ENCODE measurements at places on chromosomes 7 and 10. TPM values are rescaled to one million over a fixed set of nuclear protein-coding genes. Genes with fewer than 3 reads are reported as not detected.

GRCh38 chr7:80249184-80249583, 114.6 kb downstream of the GNAI1 start:
- no peak overlapping the region for H3K27ac ChIP-seq
- DNase-seq, result no peak
- H3K36me3 ChIP-seq, result no peaks in the 10 kb centered on the region
- H3K27me3 ChIP-seq, result no peaks in the 10 kb centered on the region

DNA sequence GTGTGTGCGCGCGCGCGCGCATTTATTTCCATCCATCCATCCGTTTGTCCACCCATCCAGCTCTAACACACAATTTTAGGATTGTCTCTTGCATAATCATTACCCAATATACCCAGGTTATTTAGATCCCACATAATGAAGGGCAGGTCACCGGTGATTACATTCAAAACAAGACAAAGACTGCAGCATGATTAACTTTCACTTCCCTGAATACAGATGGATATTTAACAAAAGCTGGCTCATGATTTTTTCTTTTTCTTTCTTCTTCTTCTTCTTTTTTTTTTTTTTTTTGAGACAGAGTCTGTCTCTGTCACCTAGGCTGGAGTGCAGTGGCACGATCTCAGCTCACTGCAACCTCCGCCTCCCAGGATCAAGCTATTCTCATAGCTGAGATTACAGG, 86.2 kb downstream of the SH3PXD2A start:
- no peak overlapping the region for H3K27ac ChIP-seq
- no peak overlapping the region for H3K4me3 ChIP-seq
- H3K27me3 ChIP-seq, result no peaks in the 10 kb centered on the region
- DNase-seq, result no peak

DNA sequence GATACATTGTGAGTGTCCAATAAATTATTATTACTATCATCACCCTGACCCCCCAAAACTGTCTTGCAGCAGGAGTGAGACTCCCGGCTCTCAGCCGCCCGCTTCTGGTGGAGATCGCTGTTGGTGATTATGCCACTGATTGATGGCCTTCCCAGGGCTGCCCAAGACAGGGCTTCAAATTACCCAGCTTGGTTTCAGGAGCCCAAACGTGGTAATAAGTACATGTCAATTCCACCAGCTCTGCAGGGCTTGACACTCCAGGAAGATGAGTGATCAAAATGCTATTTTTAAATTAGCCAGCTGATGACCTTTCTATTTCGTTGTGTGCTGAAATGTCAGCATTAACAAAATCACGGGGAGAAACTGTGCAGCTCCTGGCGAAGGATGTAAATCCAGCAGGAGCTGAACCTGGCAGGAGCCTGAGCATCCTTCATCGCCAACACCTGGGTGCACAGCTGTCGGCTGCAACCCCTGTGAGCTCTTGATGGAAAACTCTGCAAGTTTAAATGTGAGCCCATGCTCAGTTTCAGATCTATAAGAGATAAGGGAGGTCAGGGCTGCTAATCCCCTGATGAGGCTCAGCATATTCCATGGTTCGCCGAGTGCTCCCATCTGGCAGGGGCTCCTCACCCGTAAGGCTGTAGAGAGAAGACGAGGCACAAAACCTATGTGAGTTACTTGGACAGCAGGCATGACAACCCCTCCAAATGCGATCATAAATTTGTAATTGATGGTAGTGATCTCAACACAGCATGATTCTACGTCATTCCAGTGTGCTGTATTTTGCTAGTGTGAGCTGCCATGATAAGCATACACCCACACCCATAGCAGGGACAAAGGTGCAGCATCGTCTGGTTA, 446.3 kb downstream of the TCERG1L start:
- no peak overlapping the region for H3K27ac ChIP-seq
- no peaks in the 10 kb centered on the region for H3K36me3 ChIP-seq
- no peak for DNase-seq
- H3K4me1 ChIP-seq, result no peaks in the 10 kb centered on the region

DNA sequence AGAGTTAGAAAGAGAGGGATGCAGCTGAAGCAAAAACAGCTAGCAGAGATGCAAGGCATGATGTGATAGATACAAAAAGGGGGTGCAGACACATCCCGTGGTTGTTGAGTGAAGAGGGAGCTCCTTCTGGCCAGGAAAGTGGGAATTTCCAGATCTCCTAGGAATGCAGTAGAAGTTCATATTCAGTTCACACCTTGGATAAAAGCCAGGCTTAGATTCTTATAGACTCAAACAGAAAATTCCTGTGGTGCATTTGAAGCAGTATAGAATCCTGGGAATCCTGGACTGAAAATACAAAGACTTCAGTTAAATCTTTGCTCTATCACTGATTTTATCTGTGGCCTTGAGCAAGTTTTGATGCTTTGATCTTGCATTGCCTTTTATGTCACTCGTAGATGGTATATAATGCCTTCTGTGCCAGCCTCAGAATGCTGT, 33.9 kb downstream of the SGPL1 start:
- H3K27me3 ChIP-seq, result no peaks in the 10 kb centered on the region
- no peaks in the 10 kb centered on the region for H3K4me1 ChIP-seq
- H3K36me3 ChIP-seq, result peaks cover 54% of the 10 kb centered on the region

DNA sequence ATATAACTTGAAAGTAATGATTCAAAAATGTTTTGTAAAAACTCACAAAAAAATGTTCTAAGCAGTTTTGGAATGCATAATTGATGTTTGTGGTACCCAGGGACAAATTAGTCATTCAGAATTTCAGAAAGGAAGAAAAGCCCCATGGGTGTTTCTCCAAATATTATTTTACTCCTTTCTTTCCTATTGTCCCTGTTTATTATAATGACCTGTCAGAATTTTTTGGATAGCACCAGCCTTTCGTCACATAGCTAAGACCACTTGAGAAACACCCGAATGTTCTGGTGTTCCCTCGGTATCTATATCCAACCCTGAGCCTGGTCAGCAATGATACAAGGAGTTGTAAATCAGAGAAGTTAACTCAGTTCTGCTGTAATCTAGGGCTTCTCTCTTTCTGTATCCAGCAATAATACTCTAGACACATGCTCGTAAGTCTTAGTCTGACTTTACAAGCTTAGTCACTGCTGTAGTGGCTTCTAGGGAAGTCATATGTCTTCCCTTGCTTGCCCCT, 64.8 kb upstream of the MEOX2 start:
- no peak for DNase-seq
- H3K4me1 ChIP-seq, result no peaks in the 10 kb centered on the region
- no peaks in the 10 kb centered on the region for H3K27me3 ChIP-seq

- DNase-seq, result no peak
- H3K27me3 ChIP-seq, result no peaks in the 10 kb centered on the region
- H3K4me1 ChIP-seq, result no peaks in the 10 kb centered on the region
- H3K4me3 ChIP-seq, result no peak overlapping the region
- H3K36me3 ChIP-seq, result no peaks in the 10 kb centered on the region
- no peak overlapping the region for H3K27ac ChIP-seq
These were observed 299.3 kb downstream of the GRM8 start for GRCh38 chr7:126953461-126953860.

GRCh38 chr10:91462423-91462822, 52.3 kb downstream of the HECTD2 start:
- no peaks in the 10 kb centered on the region for H3K4me1 ChIP-seq
- H3K4me3 ChIP-seq, result no peak overlapping the region
- peaks cover 23% of the 10 kb centered on the region for H3K36me3 ChIP-seq
- H3K27me3 ChIP-seq, result no peaks in the 10 kb centered on the region

DNA sequence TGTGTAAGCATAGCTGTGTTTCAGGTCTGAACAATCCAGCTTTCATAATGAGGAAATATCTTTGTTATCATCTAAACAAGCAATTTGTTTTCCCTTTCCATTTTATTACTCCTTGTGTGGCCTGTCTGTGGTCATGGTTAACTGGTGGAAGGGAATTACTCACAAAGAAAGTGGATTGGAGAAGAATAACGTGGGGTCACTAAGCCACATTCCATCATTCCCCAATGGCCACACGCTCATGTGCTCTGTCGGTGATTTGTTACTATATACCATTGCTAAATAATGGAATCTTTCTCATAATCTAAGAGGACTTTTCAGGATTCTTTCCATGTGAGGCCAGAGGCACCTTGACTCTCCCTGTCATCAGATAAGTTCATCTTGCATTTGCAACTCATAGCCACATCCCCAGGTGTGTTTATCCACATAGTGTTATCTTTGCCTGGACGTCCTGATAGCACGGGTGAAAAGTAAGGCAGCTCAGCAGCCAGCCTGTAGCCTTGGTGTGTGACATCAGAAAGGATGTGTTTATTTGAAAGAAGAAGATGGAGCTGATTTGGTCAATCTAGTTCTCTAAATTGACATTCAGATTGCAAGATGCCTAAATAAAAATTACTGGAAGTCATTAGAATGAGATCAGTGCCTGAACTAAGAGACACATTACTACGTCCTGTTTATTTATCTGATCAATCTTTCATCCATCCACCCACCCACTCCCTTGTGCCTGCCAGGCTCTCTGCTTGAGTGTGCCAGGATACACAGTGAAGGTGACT, 128.9 kb downstream of the CELF2 start:
- peaks cover 15% of the 10 kb centered on the region for H3K4me1 ChIP-seq
- no peak overlapping the region for H3K4me3 ChIP-seq
- no peaks in the 10 kb centered on the region for H3K27me3 ChIP-seq
- no peak for DNase-seq
- H3K36me3 ChIP-seq, result peaks cover 13% of the 10 kb centered on the region

DNA sequence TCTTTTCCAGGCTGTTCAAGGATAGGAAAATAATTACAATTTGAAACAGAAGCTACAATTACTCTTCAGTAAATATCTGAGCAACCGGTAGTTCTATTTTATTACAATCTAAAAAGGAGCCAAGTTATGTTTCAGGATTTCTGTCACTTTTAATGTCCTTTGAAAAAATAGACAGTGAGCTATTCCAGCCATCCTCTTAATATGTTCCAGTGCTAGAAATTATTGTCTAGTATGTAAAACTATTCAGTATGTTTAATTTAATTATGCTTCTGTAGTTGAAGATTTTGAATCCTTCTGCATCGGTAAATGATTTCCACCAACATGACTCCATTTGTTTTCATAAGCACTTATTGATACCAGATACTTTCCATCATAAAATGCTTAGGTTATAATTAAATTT, 129.6 kb upstream of the SEMA3D start:
- no peak overlapping the region for H3K27ac ChIP-seq
- no peaks in the 10 kb centered on the region for H3K36me3 ChIP-seq
- H3K4me3 ChIP-seq, result no peak overlapping the region
- no peak for DNase-seq
- no peaks in the 10 kb centered on the region for H3K27me3 ChIP-seq
- H3K4me1 ChIP-seq, result no peaks in the 10 kb centered on the region

GRCh38 chr10:18760836-18761235, 101.6 kb downstream of the ARL5B start:
- no peak overlapping the region for H3K27ac ChIP-seq
- no peaks in the 10 kb centered on the region for H3K27me3 ChIP-seq
- no peaks in the 10 kb centered on the region for H3K4me1 ChIP-seq
- no peak for DNase-seq
- H3K36me3 ChIP-seq, result no peaks in the 10 kb centered on the region
- no peak overlapping the region for H3K4me3 ChIP-seq

DNA sequence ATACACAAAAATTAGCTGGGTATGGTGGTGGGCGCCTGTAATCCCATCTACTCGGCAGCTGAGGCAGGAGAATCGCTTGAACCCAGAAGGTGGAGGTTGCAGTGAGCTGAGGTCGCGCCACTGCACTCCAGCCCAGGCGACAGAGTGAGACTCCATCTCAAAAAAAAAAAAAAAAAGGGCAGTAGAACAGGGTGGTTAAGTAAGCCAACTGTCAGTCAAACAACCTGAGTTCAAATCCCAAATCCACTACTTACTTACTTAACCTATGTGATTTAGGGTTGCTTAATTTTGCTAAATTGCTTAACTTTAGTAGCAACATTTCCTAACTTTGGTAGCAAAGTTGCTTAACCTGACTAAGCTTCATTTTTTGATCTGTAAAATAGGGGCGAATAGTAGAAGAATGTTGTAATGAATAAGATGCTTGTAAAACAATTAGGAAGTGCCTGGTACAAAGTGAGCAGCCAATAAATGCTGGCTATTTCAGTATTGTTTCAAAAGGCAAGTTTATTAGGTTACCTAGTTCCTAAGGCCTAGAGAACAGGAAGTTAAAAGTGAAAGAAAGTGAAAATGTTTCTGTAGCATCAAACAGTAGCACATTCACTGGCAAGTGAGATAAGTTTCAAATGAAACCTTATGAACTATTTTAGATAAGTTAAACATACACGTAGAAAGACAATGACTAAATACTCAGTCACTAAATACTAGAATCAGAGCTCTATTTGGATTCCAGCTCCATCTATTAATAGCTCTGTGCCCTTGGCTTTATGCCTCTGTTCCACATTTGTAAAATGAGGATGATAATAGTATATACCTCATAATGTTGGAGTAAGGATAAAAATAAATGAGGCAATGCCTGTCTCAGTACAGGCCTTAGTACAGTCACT, 64.3 kb downstream of the HOXA1 start:
- no peaks in the 10 kb centered on the region for H3K36me3 ChIP-seq
- no peak overlapping the region for H3K27ac ChIP-seq
- no peak overlapping the region for H3K4me3 ChIP-seq
- H3K4me1 ChIP-seq, result no peaks in the 10 kb centered on the region
- DNase-seq, result no peak

DNA sequence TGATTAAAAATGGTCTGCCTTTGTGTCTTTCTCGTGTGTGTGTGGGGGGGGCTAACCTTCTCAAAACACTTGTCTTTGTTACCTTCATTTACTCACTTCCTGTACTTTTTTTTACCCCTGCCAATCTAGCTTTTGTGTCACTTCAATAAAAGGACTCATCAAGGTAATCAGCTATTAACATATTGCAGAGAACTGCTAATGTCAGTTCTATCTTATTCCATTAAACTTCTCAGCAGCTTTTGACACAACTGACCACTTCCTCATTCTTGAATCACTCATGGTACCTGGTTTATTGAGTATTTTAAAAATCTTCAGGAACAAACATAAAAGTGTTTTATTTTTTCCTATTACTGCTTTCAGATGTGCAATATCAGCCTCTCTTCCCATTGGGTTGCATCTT, 59.8 kb downstream of the SLC25A40 start:
- no peaks in the 10 kb centered on the region for H3K27me3 ChIP-seq
- H3K27ac ChIP-seq, result no peak overlapping the region
- H3K36me3 ChIP-seq, result no peaks in the 10 kb centered on the region
- DNase-seq, result no peak

DNA sequence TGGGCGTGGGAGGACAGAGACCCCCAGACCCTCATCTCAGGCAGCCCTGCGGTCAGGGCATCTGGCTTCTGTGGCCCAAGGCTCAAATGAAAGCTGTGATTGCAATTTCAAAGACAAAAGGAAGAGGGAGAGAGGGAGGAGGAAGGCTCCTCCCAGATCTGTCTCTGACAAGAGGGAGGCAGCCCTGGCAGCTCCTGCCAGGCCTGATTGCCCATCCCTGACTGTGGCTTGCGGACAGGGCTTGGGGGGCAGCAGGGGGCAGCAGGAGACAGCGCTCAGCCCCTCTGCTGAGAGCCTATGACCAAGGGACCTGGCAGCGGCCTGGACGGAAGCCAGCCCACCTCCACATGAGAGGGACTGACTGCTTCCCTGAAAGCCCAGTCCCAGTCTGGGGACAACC, 91.8 kb downstream of the PTPRN2 start:
- H3K27ac ChIP-seq, result no peak overlapping the region
- no peaks in the 10 kb centered on the region for H3K27me3 ChIP-seq
- H3K36me3 ChIP-seq, result no peaks in the 10 kb centered on the region
- DNase-seq, result peak; percentile 84

PLAU gene
- total RNA-seq, result 15.0 TPM

AKR1C1 gene
- total RNA-seq, result 1.9 TPM

TCAF2 gene
- 0.04 TPM for total RNA-seq

BLNK gene
- not detected for total RNA-seq

NKX2-3 gene
- not detected for total RNA-seq

Data from H9 (cell line).